ENCODE measurements at places on chromosomes 4 and X. TPM values are rescaled to one million over a fixed set of nuclear protein-coding genes. Genes with fewer than 3 reads are reported as not detected.

DNA sequence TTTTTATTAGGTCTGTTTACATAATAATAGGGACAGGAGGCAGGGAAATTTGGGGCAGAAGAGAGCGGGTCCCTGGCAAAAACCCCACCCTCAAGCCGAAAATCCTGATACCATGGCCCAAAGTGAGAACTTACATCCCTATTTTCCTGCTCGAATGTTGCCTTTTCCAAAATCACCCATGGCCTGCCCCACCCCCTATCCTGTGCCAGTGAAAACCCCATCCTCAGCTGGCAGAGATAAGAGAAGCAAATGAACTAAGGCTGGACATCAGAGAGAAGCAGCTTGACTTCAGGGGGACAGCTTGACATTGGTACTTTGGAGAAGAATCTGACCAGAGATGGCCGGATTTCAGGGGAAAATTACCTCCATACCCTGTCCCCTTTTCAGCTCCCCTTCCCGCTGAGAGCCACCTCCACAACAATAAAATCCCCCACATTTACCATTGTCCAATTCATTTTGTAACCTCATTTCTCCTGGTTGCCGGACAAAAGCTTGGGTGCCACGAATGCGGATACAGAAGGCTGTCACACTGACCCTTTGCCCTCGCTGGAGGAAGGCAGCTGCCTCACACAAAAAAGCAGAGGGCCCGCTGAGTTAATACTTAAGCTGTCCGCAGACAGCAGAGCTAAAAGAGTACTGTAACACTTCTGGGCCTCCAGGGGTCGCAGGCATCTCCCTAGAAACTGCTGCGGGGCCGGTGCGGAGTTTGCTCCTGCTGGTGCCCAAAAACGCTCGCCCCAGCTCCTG lies 196.2 kb downstream of the SNCA start:
- H3K27me3 ChIP-seq = no peaks in the 10 kb centered on the region
- H3K36me3 ChIP-seq = no peaks in the 10 kb centered on the region

DNA sequence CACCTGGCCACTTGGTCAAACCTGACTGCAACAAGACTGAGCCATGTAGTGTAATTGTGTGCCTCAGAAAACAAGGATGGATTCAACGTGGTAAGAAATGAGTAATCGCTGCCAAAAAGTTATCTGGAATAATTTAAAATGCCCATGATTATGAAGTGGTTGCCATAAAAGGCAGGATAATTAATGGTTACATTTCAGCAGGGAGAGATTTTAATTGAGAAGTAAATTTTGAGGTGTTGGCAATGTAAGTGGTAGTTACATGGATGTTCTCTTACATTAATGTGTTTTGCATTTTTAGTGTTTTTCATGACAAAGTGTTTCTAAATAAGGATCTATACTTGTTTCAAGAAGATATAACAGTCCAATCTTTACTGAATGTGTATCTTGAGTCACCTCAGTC lies 15.7 kb downstream of the HAUS3 start:
- no peaks in the 10 kb centered on the region for H3K27me3 ChIP-seq
- no peak for DNase-seq
- H3K4me1 ChIP-seq = no peaks in the 10 kb centered on the region
- peaks cover 11% of the 10 kb centered on the region for H3K36me3 ChIP-seq

DNA sequence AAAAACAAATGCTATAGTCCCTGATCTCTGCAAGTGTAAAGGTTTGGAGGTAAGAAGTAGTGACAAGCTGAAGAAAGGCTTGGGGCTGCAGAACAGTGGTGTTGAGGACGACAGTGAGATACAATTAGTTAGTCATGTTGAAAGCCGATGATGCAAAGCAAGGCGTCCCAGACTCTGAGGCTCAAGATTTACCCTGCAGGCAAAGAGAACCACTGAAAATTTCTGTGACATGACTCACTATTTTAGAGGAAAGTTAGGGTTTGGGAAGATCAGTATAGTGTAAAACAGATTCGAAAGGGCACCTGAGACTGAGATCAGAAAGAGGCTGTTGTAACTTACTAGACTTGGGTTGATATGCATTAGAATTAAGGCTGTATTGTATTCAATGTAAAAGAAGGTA lies 281.3 kb upstream of the FTHL17 start:
- H3K27me3 ChIP-seq = no peaks in the 10 kb centered on the region
- H3K4me3 ChIP-seq = no peak overlapping the region
- DNase-seq = no peak

DNA sequence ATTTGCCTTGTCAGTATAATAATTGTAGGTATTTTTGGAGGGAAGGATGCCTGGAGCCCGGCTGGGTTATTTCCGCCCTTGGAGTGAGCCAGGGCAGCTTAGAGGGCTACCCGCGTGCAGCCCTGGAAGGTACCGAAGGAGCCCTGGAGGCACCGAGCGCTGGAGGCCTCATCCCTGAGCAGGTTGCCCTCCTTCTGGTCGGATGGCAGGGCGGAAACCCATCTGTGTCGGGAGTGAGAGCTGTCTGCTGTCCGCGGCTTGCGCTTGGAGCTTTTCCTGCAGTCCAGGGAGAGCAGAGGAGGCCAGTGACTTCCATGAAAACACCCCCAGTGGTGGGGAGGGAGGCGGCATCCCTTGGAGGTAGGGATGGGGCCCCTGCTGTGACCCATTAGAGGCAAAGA lies 122.1 kb downstream of the TBL1X start:
- no peaks in the 10 kb centered on the region for H3K4me1 ChIP-seq
- no peak overlapping the region for H3K27ac ChIP-seq
- H3K27me3 ChIP-seq = no peaks in the 10 kb centered on the region

GRCh38 chr4:181677201-181677600 lies 566.0 kb upstream of the TENM3 start:
- no peaks in the 10 kb centered on the region for H3K36me3 ChIP-seq
- DNase-seq = no peak
- no peak overlapping the region for H3K27ac ChIP-seq
- no peak overlapping the region for H3K4me3 ChIP-seq

DNA sequence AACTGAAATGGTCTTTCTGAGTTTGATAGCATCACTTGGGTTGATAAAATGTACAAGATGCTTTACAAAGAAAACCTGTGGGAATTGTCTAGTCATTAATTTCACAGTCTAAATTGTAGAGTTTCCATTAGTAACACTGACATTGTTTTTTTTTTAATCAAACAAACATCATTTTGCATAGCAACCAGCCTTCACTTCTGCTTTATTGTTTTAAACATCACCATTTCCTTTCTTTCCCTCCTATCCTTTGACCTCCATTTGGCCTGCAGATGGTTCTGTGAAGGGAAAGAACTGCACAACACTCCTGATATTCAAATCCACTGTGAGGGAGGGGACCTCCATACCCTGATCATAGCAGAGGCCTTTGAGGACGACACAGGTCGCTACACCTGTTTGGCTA lies 171.1 kb downstream of the PALLD start:
- no peak overlapping the region for H3K4me3 ChIP-seq
- H3K4me1 ChIP-seq = peaks cover 10% of the 10 kb centered on the region
- no peak for DNase-seq
- no peaks in the 10 kb centered on the region for H3K27me3 ChIP-seq

GRCh38 chr4:41853973-41854372 lies 81.3 kb upstream of the TMEM33 start:
- no peaks in the 10 kb centered on the region for H3K36me3 ChIP-seq
- no peak overlapping the region for H3K4me3 ChIP-seq
- DNase-seq = no peak
- peaks cover 4% of the 10 kb centered on the region for H3K27me3 ChIP-seq
- no peaks in the 10 kb centered on the region for H3K4me1 ChIP-seq

DNA sequence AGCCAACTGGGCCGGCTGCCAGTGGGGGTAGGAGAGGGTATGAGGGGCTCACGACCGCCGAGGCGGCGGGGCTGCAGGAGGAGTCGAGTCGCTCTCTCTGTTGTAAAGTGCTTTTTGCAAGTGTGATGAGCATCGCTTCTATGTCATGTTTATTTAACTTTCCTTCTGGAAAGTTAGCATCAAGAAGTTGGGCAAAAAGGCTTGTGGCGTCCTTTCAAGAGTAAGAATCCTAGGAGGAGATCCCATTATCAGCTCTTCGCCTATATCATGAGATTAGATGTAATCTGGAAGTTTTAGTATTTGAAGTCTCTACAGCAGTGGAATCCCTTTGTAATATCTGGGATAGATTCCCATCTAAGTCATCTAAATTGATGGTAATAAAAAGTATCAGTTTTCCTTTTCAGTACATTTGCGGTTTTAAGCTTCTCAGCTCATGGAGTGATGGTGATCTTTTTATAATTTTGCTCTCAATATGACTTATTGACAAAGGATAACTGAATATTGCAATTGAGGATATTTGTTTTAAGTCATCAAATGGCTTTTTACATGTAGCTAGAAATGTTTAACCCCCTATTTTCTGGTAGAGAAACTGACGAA lies 1.7 kb downstream of the GALNT7 start:
- no peaks in the 10 kb centered on the region for H3K36me3 ChIP-seq
- H3K27ac ChIP-seq = peak overlapping the region; percentile 91
- H3K4me3 ChIP-seq = peak overlapping the region; percentile 90
- DNase-seq = no peak

GRCh38 chr4:52317361-52317879 lies 266.3 kb downstream of the SPATA18 start:
- H3K4me1 ChIP-seq = no peaks in the 10 kb centered on the region
- no peak overlapping the region for H3K4me3 ChIP-seq
- no peak overlapping the region for H3K27ac ChIP-seq
- no peak for DNase-seq

GRCh38 chr4:139242511-139243051 lies 37.4 kb downstream of the MGARP start:
- H3K27ac ChIP-seq = peak overlapping the region; percentile 35
- peaks cover 12% of the 10 kb centered on the region for H3K4me1 ChIP-seq
- no peak for DNase-seq
- H3K27me3 ChIP-seq = no peaks in the 10 kb centered on the region
- no peaks in the 10 kb centered on the region for H3K36me3 ChIP-seq

GRCh38 chr4:67983333-67983732 lies 20.0 kb upstream of the TMPRSS11A start:
- H3K36me3 ChIP-seq = no peaks in the 10 kb centered on the region
- H3K27me3 ChIP-seq = no peaks in the 10 kb centered on the region
- DNase-seq = no peak
- H3K27ac ChIP-seq = no peak overlapping the region

DNA sequence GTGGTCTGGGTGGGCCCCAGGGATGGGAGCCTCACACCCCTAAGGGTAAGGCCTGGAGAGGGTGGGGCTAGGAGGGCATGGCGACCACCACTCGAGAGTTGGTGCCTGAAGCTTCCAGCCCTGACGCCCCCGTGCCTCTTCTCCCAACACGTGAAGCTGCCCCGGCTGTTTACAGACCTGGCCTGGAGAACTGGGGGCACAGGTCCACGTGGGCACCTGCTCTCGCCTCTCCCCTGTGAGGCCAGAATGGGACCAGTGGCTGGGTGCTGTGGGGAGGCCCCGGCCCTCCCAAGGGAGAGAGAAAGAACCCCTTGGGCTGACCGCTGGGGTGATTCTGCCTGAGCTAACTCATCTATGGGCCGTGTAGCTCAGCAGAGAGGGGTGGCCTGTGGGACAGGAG lies 15.5 kb downstream of the NAT8L start:
- peaks cover 1% of the 10 kb centered on the region for H3K27me3 ChIP-seq
- no peaks in the 10 kb centered on the region for H3K4me1 ChIP-seq
- no peaks in the 10 kb centered on the region for H3K36me3 ChIP-seq
- H3K4me3 ChIP-seq = no peak overlapping the region
- DNase-seq = peak; percentile 53
- H3K27ac ChIP-seq = no peak overlapping the region

DNA sequence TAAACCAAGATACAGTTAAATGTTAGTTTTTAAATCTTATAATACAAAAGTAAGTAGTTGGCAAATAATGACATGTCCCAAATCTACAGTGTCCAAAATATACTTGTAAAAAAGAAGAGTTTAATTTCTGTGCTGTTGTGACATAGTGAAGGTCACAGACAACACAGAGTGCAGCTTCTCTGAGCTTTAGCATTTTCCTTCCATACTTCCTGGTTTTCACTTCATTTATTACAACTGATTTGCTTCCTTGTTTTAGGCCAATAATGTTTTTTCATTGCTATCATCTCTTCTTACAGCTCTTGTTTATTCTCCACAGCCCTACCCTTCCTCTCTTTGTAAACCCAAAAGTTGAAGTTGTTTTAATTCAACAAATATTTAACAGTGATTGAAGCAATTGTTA lies 132.4 kb upstream of the TET2 start:
- H3K4me1 ChIP-seq = no peaks in the 10 kb centered on the region
- no peak overlapping the region for H3K27ac ChIP-seq
- H3K36me3 ChIP-seq = no peaks in the 10 kb centered on the region
- H3K4me3 ChIP-seq = no peak overlapping the region

DNA sequence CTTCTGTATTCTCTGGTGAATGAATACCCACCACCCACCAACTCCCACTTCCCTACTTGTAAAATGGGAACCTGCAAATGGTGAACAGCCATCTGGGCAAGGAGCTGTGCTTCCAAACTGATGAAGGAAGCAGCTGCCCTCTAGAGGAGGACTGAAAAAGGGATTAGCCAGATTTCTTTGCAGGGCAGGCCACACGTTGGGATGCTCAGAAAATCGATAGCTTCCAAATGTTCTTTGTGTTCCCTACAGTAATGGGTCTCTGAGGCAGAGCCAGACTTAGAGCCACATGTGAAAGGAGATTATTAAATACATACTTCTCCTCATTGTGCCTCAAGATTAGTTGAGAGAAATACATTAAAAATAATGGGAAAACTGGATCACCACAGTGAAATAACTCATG lies 39.3 kb upstream of the LPAR4 start:
- no peak overlapping the region for H3K27ac ChIP-seq
- no peak for DNase-seq
- no peak overlapping the region for H3K4me3 ChIP-seq
- H3K36me3 ChIP-seq = no peaks in the 10 kb centered on the region
- H3K27me3 ChIP-seq = no peaks in the 10 kb centered on the region

- no peaks in the 10 kb centered on the region for H3K4me1 ChIP-seq
- H3K4me3 ChIP-seq = no peak overlapping the region
- H3K27me3 ChIP-seq = no peaks in the 10 kb centered on the region
- no peaks in the 10 kb centered on the region for H3K36me3 ChIP-seq
- no peak for DNase-seq
- H3K27ac ChIP-seq = no peak overlapping the region
These were observed 93.0 kb downstream of the TSPAN7 start for GRCh38 chrX:38654302-38654701.

Gene GPR82
- 1.4 TPM for total RNA-seq

Gene MEPE
- total RNA-seq = not detected

Gene SORBS2
- 1,032 TPM for total RNA-seq

Gene RASL11B
- total RNA-seq = 0.66 TPM

Gene TCEAL5
- total RNA-seq = not detected
